Omental fat pad (tissue), 4 donors: ENCODE measurements at places on chromosomes 1 and 21.

- no peak for DNase-seq
Measured at GRCh38 chr1:155000411-155000725, 2.2 kb upstream of the ZBTB7B start.

GRCh38 chr1:47412437-47412836 lies 3.6 kb upstream of the FOXE3 start:
- DNase-seq, result no peak

- DNase-seq, result no peak
Measured at GRCh38 chr21:30652891-30653290, 10.2 kb downstream of the KRTAP20-3 start.

- no peak for DNase-seq
Measured at GRCh38 chr1:30527511-30528140, 195.8 kb downstream of the MATN1 start.

- DNase-seq, result no peak
Measured at GRCh38 chr1:95537176-95537575, 303.2 kb downstream of the RWDD3 start.

GRCh38 chr1:176604461-176604860 lies 141.5 kb downstream of the PAPPA2 start:
- no peak for DNase-seq

DNA sequence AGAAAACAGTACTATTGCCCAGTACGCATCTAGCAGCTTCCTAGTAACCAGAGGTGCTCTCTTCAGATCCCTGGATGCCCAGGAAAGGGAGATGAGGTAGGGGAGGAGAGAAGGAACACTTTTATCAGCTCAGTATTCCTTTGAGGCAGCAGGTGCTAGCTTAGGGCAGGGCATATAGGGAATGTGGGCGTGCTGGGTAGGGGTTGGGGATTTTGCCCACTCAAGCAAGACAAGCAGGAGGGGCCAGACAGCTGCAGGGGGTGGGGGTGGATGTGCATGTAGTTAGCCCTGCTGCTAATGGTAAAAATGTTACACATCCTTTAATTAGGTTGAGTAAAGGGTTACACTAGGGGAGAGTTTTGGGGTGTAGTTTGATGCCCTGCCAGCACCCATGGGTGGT lies 18.1 kb upstream of the AVPR1B start:
- no peak for DNase-seq

- no peak for DNase-seq
Measured at GRCh38 chr21:42320791-42321190, 5.6 kb upstream of the TFF3 start.

DNA sequence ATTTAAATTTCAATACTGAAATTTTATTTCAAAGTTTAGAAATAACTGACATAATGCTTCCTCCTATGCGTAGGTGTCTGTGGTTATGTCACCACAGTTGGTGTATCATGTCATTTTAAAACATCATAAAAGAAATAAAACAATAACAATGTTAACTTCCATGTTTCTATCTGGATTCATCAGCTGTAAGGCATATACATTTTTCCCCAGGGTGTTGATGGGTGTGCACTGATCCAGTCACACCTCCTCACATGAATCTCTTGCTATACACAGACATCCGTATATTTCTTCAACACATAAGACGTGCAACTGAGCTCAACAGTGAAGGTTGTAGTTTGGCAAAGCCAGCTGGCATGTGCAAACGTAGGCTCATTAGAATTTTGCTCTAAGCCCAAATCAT lies 6.2 kb downstream of the KCNA3 start:
- DNase-seq, result no peak

- DNase-seq, result no peak
Measured at GRCh38 chr1:173476665-173477285, 360 bp upstream of the PRDX6 start.

DNA sequence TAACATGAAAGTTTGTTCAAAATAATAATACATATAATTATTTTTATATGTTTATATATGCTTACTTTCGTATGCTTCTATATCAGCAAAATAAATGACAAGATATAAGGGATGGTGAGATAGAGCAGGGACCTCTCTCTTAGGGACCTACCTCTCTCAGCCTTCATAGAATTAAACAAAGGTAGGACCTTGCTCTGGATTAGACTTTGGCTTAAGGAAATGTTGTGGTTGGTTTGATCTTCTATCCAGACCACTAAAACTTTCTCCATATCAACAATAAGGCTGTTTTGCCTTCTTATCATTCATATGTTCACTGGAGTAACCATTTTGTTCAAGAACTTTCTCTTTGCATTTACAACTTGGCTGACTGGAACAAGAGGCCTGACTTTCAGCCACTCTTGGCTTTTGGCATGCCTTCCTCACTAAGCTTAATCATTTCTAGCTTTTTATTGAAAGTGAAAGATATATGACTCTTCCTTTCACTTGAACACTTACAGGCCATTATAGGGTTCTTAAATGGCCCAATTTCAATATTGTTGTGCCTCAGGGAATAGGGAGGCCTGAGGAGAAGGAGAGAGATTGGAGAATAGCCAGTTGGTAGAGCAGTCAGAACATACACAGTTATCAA lies 14.4 kb downstream of the FRRS1 start:
- DNase-seq, result no peak

- no peak for DNase-seq
Measured at GRCh38 chr1:201708085-201708512, 120.9 kb upstream of the IPO9 start.

GRCh38 chr1:202809597-202810159 lies 1.1 kb upstream of the PCAT6 start:
- DNase-seq, result no peak

GRCh38 chr21:42256316-42256715 lies 37.4 kb downstream of the ABCG1 start:
- DNase-seq, result no peak

GRCh38 chr1:209850342-209850979 lies 22.7 kb downstream of the UTP25 start:
- DNase-seq, result no peak

- DNase-seq, result no peak
Measured at GRCh38 chr1:236391008-236391407, 3.1 kb upstream of the EDARADD start.

- peak; percentile 50 for DNase-seq
Measured at GRCh38 chr1:155911156-155912055, at the start of gene RIT1. RIT1 (minus strand) TSS chr1:155911349; CDS start chr1:155910761, 588 bp downstream.

- no peak for DNase-seq
Measured at GRCh38 chr1:206946261-206946660, at the start of gene PIGR. PIGR (minus strand) TSS chr1:206946466; CDS start chr1:206940531, 5,935 bp downstream.

DNA sequence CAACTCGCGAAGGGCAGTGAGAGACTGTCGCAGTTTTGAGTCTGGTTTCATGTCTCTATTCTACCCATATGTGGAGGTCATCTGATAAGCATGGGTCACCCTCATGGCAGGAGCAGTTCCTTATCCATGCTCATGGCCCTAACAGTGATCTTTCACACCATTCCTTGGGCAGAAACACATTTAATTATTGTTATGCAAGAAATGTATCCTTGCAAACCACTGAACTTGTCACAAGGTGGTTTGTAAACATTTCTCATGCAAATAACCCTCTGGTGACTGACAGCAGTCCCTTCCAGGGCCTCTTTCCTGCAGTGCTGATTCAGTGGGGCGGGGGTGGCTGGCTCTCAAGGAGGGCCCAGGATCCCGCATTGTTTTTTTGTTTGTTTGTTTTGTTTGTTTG lies 421.4 kb upstream of the RUNX1 start:
- DNase-seq, result no peak

GRCh38 chr1:26828411-26828991 lies 2.0 kb downstream of the ZDHHC18 start:
- no peak for DNase-seq

GRCh38 chr1:81706650-81707435 lies 93.9 kb upstream of the ADGRL2 start:
- DNase-seq, result no peak

- DNase-seq, result no peak
Measured at GRCh38 chr21:10641107-10641506, 119.7 kb downstream of the TPTE start.

GRCh38 chr1:83090195-83090594 lies 908.7 kb downstream of the TTLL7 start:
- DNase-seq, result no peak

- no peak for DNase-seq
Measured at GRCh38 chr1:56934430-56935060, 31.3 kb downstream of the C8B start.

- no peak for DNase-seq
Measured at GRCh38 chr1:222759451-222760035, 22.5 kb downstream of the FAM177B start.

- DNase-seq, result no peak
Measured at GRCh38 chr1:43596579-43596978, 53.4 kb upstream of the KDM4A start.

DNA sequence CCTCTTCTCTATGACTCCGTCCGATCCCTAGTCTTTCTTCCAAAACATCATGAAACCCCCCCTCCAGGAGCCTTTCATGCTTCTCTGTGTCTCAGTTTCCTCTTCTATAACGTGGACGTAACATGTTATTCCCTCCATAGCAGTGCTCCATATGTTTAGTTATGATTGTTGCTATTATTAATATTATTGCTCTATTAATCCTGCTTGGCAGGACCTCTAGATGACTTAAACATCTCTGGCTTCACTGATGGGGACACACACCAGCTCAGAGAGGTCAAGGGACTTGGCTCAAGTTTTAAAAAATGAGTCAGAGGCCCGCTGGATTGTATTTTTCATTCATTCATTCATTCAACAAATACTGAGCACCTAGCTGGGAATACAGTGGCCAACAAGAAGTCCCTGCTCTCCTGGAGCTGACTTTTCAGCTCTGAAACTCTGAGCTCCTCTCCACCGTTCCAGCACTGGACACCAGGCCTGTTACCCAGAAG lies 404 bp upstream of the CPLANE2 start:
- DNase-seq, result no peak

- no peak for DNase-seq
Measured at GRCh38 chr21:19908390-19908789, 1089.8 kb upstream of the NCAM2 start.

DNA sequence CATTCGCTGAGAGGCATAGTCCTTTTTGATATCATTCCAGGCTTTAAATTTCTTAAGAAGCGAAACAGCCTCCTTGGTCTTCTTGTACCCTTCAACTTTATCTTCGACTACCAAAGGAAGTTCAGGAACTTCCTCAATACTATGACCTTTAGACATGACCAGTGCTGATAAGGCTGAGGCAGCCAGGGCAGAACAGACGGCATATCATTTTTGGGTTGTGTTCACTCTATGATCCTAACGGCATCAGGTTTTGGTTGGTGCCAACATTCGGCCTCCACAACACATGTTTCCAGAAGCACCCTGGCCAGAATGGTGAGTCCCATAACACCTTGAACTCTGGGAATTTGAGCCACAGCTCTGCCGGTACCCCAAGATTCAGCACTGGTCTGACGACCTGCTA lies 31.4 kb upstream of the MYOC start:
- no peak for DNase-seq

DNA sequence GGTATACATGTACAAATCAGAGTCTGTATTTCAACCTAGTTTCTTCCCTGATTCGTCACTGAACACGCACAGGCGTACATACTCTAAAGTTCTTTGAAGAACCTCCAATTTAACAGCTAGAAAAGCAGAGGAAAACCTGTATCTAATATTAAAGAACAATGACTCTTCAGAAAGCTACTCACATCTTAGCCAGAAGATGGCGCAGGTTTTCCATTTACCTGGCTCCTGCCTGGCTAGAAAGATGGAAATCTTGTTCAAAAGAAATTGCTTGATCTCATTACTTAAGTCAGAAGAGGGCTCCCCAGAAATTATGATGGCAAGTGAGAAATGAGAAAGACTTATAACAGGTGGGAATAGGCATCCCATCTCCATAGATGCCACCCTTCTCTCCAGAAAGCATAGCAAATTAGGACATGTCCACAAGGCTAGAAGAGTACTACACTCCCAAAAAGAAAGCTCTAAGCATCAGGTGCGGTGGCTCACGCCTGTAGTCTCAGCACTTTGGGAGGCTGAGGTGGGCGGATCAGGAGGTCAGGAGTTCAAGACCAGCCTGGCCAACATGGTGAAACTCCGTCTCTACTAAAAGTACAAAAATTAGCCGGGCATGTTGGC lies 19.0 kb upstream of the L1TD1 start:
- DNase-seq, result no peak

GRCh38 chr1:66245691-66246090 lies 288.3 kb upstream of the SGIP1 start:
- DNase-seq, result no peak

DNA sequence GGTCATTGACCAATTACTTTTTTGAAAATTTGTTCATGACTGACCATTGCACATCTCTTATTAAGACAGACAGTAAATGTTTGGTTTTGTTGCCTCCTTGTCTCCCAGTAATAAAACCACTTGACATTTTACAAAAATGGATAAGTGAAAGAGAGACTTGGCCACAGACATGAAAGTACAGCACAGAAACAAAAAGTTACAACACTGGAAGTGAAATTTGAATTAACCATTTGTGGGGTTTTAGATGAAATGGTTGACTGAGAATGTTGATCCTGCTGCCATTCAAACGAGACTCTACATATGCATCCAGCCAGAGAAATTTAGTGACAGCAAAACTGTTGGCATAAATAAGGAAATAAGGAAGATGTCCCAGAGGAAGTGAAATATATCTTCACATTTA lies 79.3 kb upstream of the B3GALT2 start:
- no peak for DNase-seq

DNA sequence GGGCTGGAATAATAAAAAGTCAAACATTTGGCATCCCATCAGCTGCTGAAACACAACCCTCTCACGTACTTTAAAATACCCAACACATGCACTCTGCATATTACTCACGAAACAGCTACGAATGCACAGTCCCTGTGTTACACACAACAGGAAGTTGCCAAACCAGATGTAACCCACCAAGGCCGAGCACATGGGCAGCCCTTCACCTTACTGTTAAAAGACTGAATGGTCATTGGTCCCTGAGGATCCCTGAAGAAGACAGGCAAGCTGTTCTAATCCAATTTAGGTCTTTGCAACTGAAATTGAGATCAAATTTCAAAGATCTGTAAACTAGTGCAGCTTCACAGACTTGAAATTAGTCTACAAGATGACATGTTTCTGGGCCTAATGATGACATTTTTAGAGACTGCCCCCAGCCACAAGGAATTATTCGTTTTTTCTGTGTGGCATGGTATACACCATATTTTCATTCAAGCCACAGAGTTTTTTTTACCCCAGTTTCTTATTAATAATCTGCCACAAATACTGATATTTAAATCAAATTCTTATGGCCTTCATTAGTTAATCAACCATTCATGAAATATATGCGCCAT lies 25.6 kb upstream of the IER5 start:
- no peak for DNase-seq

- DNase-seq, result no peak
Measured at GRCh38 chr1:153769221-153769620, 6.0 kb upstream of the SLC27A3 start.

DNA sequence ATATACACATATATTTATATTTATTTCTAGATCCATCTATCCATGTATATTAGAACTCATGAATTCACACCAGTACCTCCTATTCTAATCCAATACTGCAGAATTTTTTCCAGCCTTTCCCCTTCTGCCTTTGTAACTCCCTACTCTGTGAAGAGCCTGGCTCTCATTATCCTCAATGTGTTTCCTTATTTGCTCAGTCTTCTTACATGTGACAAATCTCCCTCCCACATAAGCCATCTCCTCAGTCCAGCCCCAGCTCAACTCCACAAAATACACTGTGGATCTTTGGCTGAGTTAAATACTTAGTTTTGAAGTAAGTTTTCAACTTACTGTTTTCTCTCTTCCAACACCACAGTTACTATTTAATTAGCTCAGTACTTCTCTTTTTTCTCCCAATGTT lies 45.7 kb downstream of the ATP5PO start:
- no peak for DNase-seq
